Pancreas (tissue), 10 donors: ENCODE measurements at places on chromosomes 12 and 14. TPM values are rescaled to one million over a fixed set of nuclear protein-coding genes. Genes with fewer than 3 reads are reported as not detected.

PIK3C2G gene
- 1.5 TPM for polyA plus RNA-seq

- H3K4me1 ChIP-seq, result peaks cover 3% of the 10 kb centered on the region
- DNase-seq, result peak; percentile 44
- no peak overlapping the region for H3K27ac ChIP-seq
- H3K36me3 ChIP-seq, result no peaks in the 10 kb centered on the region
- H3K27me3 ChIP-seq, result no peaks in the 10 kb centered on the region
- H3K4me3 ChIP-seq, result no peak overlapping the region
Measured at GRCh38 chr14:74913986-74914573, 9.0 kb downstream of the RPS6KL1 start.

DNA sequence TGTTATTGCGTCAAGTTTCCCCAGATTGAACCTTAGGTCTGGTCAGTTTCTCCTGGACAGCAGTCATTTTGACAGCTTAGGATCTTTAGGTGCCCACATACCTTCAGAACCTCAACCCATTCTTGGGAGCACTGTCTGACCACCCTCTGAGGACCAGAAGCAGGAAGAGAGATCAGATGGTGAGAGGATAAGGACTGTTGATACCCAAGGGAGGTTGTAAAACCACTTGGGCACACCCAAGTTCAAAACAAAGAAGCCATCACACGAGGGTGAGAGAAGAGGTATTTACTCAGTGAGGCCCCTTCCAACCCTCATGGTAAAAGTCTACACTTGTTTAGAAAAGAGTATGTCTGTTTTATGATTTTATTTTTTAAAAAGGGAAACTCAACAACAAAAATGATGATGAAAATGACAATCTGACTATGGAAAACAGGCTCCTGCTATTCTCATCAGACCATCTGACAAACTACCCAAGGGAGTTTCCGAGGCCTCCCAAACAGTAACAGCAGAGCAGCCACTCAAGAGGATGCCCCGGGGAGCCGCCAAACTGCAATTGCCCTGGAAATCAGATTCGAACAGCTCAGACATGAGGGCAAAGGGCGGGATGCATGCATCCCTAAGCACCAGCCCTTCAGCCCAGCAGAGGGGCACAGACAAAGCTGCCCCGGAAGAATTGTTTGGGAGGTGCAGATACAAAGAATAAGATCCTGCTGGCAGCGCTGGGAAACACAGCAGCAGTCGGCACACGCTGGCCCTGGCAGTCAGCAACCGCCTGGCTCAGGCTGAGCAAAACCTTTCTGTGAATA, 162.6 kb upstream of the PLEKHG7 start:
- H3K27ac ChIP-seq, result peak overlapping the region; percentile 56
- no peak overlapping the region for H3K4me3 ChIP-seq
- no peaks in the 10 kb centered on the region for H3K27me3 ChIP-seq

DPF3 gene
- 0.77 TPM for polyA plus RNA-seq

ARMH4 gene
- polyA plus RNA-seq, result 0.11 TPM

GPATCH2L gene
- 6.0 TPM for polyA plus RNA-seq

- H3K4me3 ChIP-seq, result no peak overlapping the region
- H3K27ac ChIP-seq, result no peak overlapping the region
- no peaks in the 10 kb centered on the region for H3K27me3 ChIP-seq
- H3K4me1 ChIP-seq, result no peaks in the 10 kb centered on the region
- no peak for DNase-seq
Measured at GRCh38 chr12:84077679-84078078, 834.9 kb downstream of the SLC6A15 start.

ASB2 gene
- 1.4 TPM for polyA plus RNA-seq

PDE3A gene
- polyA plus RNA-seq, result 4.9 TPM

- H3K4me1 ChIP-seq, result no peaks in the 10 kb centered on the region
- H3K4me3 ChIP-seq, result no peak overlapping the region
- H3K36me3 ChIP-seq, result no peaks in the 10 kb centered on the region
- H3K27ac ChIP-seq, result no peak overlapping the region
- DNase-seq, result no peak
Measured at GRCh38 chr12:113134071-113134470, 1.5 kb downstream of the RASAL1 start.

GRCh38 chr14:33068040-33068439, 129.4 kb downstream of the NPAS3 start:
- no peak overlapping the region for H3K4me3 ChIP-seq
- H3K36me3 ChIP-seq, result no peaks in the 10 kb centered on the region
- H3K27me3 ChIP-seq, result no peaks in the 10 kb centered on the region
- H3K27ac ChIP-seq, result no peak overlapping the region

GRCh38 chr12:5345534-5345933, 86.4 kb upstream of the NTF3 start:
- no peaks in the 10 kb centered on the region for H3K27me3 ChIP-seq
- no peak for DNase-seq
- no peaks in the 10 kb centered on the region for H3K36me3 ChIP-seq
- no peak overlapping the region for H3K4me3 ChIP-seq

- no peaks in the 10 kb centered on the region for H3K27me3 ChIP-seq
- H3K4me1 ChIP-seq, result no peaks in the 10 kb centered on the region
- H3K4me3 ChIP-seq, result no peak overlapping the region
- H3K27ac ChIP-seq, result no peak overlapping the region
Measured at GRCh38 chr14:62076825-62077605, 314.8 kb downstream of the SNAPC1 start.

- no peaks in the 10 kb centered on the region for H3K27me3 ChIP-seq
- no peak for DNase-seq
- no peaks in the 10 kb centered on the region for H3K4me1 ChIP-seq
- no peak overlapping the region for H3K4me3 ChIP-seq
- H3K36me3 ChIP-seq, result no peaks in the 10 kb centered on the region
- H3K27ac ChIP-seq, result no peak overlapping the region
Measured at GRCh38 chr14:68325267-68325807, 467.5 kb downstream of the ZFP36L1 start.

DNA sequence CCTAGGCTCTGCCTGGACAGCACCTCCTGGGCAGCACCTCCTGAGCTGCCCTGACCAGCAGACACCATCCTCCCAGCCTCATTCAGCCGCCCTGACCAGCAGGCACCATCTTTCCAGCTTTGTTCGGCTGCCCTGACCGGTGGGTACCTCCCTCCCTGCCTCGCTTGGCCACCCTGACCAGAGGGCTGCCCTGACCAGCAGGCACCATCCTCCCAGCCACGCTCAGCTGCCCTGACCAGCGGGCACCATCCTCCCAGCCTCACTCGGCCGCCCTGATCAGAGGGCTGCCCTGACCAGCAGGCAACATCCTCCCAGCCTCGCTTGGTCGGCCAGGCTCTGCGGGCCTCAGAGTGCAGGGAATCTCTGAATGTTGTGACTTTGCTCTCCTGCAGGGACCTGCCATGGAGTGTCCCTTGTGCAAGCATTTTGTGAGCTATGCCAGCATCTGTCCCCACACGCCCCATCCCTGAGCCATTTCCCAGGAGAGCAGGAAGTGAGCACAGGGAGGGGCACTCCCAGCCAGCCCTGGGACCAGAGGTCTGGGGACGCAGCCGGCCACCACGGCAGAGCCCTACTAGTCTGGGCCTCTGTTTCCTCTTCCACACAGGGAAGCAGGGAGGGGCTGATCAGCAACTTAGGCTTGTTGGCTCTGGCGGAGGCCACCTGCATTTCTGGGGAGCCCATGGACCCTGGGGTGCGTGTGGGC, 265.5 kb downstream of the SEC23A start:
- no peak for DNase-seq
- no peaks in the 10 kb centered on the region for H3K27me3 ChIP-seq
- H3K36me3 ChIP-seq, result no peaks in the 10 kb centered on the region
- no peak overlapping the region for H3K4me3 ChIP-seq

DNA sequence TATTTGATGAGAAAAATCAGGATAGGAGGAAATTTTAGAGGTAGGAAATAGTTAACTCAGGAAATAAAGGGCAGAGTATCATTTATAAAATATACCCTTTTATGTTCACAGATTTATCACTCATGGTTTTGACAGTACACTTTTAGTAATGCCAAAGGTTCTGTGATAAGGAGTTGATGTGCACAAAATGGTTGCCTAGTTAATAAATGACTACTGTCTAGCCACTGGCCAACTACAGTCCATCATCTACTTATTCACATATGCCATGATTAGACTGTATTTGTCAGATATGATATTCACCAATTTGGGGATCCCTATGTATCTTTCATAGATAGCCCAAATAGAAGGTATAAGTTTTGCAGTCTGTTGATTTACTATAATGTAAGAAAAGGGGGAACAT, 19.2 kb upstream of the GXYLT1 start:
- H3K27me3 ChIP-seq, result no peaks in the 10 kb centered on the region
- H3K27ac ChIP-seq, result no peak overlapping the region
- no peaks in the 10 kb centered on the region for H3K36me3 ChIP-seq
- no peak overlapping the region for H3K4me3 ChIP-seq

RND1 gene
- polyA plus RNA-seq, result 2.7 TPM

ADAM21 gene
- not detected for polyA plus RNA-seq
